ENCODE measurements at places on chromosomes 13 and 19.
A peak's percentile ranks its signal among the peaks of the same experiment; 100 is the strongest.

GRCh38 chr19:54152267-54152666 is 7.3 kb downstream of the LENG1 start:
- DNase-seq = no peak

GRCh38 chr13:22748866-22749577 is 431.8 kb upstream of the SGCG start:
- DNase-seq = no peak

GRCh38 chr19:13526552-13526951 is 20.3 kb upstream of the CACNA1A start:
- DNase-seq = no peak

DNA sequence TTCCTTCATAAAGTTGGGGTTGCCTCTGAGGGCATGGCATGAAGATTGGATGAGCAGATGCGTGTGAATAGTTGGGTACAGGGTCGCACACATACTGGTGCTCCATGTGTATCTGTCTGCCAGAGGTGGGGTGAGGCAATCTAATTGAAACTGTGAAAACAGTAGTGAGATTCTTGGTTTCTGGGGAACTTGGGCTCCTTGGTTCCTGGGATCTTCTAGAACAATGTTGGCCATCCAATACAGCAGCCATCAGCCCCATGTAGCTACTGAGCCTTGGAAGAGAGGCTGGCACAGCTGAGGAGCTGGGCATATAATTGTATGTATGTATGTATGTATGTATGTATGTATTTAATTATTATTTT is 616 bp downstream of the FCHO1 start:
- DNase-seq = no peak

DNA sequence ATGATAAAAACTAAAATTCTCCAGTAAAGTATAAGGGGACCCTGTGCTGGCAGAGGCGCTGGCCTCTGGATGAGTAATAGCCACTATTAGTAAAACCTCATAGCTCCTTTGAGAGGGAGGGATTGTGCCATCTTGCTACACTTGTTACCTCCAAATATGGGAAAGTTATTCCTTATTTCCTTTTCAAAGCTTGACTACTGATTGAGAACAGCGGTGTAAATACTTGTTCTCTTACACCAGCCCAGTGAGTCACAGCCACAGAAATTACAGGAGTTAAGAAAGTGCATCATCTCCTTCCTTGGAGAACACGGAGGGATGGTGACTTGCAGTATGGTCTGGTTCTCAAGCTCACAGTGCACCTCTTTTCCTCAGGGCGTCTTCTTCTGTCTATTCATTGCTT is 379.0 kb downstream of the EFNB2 start:
- DNase-seq = no peak

GRCh38 chr13:20394506-20394905 is 131.2 kb downstream of the CRYL1 start:
- DNase-seq = no peak

DNA sequence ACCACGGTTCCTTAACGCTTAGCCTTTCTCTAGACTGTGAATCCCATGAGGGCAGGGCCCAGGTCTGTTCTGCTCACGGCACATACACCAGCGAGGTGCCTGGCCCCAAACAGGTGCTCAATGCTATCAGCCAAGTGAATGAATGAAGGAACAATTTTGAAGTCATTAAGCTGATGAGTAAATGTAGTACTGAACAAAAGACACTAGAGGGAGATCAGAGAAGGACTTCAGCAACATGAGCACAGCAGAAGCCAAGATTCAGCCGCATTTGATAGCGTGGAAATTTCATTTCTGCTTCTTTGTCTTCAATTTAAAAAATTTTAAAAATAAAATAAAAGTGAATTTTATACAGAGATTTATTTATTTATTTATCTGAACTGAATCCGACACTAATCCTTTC is 20.1 kb upstream of the MYO16 start:
- DNase-seq = no peak

GRCh38 chr19:38557205-38557799 is 60.5 kb downstream of the MAP4K1 start:
- DNase-seq = no peak

DNA sequence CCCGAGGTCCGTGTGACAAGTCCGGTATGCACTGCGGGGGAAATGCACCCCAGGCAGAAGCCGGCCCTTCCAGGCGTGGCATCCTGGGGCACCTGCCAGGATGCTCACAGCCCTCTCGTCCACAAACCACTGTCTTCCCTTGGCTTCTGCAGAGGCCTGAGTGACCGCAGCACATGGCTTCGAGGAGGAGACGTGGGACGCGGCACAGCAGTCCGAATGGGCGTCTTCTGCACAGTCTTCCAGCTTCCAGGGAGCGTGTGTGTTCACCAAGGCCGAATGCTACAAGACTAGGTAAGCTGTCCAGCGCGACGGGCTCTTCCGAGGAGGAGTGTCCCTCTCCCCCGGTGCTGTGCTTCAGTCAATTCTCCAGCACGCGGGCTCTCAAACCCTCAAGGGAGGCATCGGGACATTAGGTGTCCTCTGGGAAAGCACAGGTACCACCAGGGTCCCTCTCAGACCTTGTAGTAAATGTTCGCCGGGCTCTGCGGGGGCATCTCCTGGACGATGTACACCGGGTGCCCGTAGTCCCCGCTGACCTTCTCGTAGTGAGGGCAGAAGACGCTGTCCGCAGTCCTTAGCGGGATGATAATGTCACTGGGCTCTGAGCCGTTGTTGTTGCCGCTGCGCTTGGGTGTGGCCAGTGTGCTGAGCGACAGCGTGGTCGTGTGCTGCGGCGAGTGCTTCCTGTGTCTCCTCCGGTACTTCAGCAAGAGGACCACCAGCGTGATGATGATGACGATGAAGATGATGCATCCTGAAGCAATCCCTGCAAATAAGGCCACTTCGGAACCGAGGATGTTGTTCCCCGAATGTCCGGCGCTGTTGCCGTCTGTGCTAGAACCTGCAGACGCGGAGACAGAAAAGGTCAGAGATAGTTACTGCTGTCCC is 42.6 kb downstream of the EFNB2 start:
- no peak for DNase-seq

DNA sequence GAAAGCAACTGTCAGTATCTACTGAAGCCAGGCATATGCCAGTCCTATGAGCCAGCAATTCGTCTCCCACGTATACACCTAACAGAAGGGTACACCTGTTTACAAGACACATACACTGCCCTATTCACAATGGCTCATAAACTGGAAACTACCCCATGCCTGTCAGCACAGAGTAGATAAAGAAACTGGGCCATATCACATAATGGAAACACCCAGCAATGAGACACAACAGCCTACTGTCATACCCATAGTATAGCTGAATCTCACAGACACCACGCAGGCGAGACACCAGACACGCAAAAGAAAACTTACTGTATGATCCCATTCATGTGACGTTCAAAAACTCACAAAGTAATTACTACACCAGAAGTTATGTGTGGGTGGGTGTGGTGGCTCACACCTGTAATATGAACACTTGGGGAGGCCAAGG is 15.7 kb downstream of the NOSIP start:
- DNase-seq = no peak

DNA sequence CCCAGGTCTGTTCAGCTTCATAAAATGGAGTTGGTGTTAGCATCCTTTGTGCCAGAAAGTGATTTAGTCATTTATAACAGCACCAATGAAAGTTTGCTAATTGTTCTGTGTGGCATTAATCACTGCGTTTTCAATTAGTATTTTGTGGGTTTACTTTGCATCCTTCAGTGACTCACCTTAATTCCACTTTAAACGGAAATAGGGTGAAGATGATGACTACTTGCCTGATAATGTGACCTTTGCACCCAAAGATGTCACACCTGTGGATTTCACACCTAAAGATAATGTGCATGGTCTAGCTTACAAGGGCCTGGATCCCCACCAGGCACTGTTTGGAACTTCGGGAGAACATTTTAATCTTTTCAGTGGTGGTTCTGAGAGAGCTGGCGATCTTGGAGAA is 15.0 kb downstream of the GPATCH1 start:
- no peak for DNase-seq

GRCh38 chr13:41428155-41428554 is 29.2 kb upstream of the RGCC start:
- DNase-seq = no peak

DNA sequence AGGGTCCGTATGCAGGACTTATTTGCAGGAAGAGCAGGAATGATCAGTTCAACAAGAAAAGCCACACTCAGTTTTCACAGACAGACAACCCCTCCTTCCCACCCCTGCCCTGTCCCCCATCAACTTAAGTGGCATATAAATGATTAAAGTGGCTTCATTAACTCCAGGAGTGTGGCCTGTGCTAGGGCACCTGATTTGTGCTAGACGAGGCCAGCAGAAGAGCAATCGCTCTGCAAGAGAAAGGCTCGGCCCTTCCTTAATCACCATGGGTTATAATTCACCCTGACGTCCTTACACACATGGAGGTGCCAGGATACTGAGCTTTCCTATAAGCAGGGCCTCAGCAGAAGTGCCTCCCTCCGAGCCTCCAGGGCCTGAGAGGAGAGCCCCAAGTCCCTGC is 14.6 kb downstream of the C19orf12 start:
- no peak for DNase-seq

- DNase-seq = no peak
Observed at GRCh38 chr13:29170436-29171082, 350.4 kb downstream of the MTUS2 start.

DNA sequence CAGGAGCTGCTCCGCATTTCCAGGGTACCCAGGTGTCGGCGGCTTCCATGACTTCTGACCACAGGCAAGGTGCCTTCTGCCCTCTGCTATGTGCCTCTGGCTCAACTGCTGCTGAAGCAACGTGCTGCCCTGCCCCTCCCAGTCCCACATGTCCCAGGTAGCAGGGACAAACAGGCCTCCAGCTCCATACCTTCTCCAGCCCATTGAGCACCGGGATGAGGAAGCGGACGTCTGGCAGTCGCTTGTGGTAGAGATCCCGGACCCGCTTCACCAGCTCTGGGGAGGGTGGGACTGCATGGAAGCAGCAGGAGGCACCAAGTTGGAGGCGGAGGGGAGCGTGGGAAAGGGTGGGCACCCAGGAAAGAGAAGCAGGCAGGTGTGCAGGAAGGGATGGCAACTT is 8.1 kb upstream of the RSPH6A start:
- no peak for DNase-seq

GRCh38 chr13:112813552-112813951 is 123.7 kb downstream of the ATP11A start:
- no peak for DNase-seq

DNA sequence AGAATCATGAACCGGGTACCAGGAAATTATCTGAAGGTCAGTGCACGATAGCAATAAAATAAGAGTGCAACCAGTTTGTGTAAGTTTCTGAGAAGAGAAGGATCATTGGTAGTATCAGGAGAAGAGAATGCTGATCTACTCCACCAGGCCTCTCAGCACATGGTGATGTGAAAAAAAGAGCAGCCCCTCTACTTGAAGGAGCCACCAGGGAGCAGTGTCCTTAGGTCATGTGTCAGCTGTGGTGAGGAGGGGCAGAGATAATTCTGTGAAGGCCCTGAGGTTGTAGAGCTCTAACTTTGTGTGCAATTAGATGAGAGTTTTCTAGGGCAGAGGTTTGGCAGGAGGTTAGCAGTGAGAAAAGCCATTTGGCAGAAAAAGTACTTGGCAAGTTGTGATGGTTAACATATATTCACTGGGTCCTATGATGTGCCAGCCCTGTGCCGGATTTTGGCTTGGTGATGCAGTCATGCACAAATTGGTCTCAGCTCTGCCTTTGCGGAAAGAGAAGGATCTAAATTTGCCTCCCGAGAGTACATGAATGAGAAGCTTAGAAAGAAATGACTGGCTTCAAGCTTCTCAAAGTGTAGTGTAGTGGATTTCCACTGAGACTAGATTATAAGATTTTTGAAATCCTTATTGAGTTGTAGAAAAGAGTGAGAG is 19.2 kb upstream of the ZC3H13 start:
- DNase-seq = no peak

DNA sequence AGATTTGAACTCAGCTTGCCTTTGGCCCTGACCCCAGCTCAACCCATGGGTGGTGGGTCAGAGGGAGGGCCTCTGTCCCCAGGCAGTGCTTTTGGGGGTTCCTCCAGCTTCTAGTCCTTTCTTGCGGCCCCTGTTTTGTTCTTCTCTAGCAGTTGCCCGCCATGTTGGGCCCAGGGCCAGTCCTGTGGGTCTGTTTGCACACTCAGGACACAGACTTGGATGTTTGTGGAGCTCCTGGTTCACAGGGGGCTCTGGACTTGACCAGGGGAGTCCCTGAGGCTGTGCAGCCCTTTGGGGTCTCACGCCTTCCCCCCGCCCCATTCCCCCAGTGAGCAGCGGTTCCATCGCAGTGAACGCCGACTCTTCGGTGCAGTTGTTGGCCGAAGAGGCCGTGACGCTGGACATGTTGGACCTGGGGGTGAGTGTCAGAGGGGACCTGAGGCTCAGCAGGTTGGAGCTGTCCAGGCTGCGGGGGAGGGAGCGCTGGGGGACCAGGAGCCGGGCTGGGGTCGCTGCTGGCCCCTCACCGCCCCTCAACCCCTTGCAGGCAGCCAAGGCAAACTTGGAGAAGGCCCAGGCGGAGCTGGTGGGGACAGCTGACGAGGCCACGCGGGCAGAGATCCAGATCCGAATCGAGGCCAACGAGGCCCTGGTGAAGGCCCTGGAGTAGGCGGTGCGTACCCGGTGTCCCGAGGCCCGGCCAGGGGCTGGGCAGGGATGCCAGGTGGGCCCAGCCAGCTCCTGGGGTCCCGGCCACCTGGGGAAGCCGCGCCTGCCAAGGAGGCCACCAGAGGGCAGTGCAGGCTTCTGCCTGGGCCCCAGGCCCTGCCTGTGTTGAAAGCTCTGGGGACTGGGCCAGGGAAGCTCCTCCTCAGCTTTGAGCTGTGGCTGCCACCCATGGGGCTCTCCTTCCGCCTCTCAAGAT is 2.5 kb downstream of the ATP5F1D start:
- peak; percentile 51 for DNase-seq

DNA sequence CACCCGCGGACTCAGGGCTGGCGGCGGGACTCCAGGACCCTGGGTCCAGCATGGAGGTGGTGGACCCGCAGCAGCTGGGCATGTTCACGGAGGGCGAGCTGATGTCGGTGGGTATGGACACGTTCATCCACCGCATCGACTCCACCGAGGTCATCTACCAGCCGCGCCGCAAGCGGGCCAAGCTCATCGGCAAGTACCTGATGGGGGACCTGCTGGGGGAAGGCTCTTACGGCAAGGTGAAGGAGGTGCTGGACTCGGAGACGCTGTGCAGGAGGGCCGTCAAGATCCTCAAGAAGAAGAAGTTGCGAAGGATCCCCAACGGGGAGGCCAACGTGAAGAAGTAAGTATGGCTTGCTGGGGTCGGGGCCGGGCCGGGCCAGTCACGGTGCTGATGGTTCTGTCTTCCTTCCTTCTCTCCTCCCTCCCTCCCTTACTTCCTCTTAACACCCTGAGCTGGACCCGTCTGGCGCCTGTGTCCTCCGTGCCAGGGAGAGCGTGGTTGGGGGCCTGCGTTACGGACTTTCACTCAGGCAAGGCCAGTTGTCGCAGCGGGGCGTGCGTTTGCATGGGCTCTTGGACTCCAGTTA is 1.4 kb downstream of the STK11 start:
- DNase-seq = no peak

GRCh38 chr13:47932950-47933923 is 67.8 kb downstream of the SUCLA2 start:
- DNase-seq = peak; percentile 15

DNA sequence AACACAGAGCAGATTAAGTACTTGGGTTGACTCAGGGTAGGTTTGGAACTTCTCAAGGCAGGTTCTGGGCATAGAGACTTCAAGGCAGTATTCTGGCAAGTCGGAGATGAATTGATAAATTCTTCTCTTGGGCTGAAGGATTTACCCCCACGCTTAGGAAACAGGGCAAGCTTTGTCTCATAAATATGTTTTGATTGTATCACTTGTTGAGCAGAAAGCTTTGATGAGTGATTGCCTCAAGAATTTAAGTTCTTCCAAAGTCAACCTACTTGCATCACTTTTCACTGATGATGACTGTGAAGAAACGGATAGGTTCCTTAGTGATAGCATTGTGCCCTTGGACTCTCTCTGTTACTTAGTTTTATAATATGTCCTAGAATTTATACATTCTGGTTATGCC is 258.6 kb upstream of the DACH1 start:
- DNase-seq = no peak

Data from NCI-H2029 treated with DMSO at 0.1 percent for 48 hours (cell line).